ENCODE measurements at places on chromosomes 5 and 9.

DNA sequence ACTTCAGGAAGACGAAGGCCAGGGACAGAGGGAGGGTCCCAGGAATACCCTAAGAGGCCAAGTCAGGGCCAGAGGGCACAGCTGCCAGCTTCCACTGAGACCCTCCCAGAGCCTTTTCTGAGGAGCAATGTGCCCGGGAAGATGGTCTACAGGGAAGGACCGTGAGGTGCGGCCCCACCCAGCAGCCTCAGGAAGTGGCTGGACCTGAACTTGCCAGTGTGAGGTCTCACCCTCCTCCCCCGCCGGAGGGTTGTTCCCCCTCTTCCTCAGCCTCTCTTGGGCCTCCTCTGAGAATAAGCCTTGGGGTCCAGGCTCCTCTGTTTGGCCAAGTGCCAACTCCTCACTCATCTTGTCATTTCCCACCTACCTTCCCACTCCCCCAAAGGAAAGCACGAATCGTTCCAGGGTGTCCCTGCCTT, 13.4 kb upstream of the SLC25A51 start:
- no peak for DNase-seq

GRCh38 chr5:93850311-93850710, 108.9 kb upstream of the POU5F2 start:
- no peak for DNase-seq

DNA sequence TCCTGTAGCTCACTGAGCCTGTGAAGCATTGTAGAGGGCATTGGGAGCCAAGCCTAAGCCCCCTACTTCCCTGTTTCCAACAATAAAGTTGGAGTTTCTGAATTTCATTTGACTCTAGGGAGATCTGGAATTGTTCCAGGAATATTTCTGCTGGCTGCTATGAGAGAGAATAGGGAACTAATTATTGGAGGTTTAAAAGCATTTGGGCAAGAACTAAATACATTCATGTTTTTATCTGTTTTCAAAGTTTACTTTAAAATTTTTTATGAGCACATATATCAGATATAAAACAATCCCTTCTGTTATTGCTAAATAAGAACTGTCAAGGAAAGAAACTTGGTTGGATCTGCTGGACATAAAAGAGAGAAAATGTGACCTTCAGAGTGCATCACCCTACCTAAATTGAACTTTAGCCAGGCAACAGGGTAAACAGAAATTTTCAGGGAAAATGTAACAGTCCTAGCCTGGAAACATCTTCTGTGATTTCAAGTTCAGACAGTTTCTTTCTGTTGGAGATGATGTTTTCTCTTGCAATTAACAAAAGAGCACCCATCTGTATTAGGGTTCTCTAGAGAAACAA, 19.3 kb upstream of the LECT2 start:
- DNase-seq: no peak

GRCh38 chr5:21152611-21153010, 1164.6 kb upstream of the CDH18 start:
- DNase-seq: no peak

GRCh38 chr9:94714494-94714893, 12.0 kb upstream of the AOPEP start:
- no peak for DNase-seq

DNA sequence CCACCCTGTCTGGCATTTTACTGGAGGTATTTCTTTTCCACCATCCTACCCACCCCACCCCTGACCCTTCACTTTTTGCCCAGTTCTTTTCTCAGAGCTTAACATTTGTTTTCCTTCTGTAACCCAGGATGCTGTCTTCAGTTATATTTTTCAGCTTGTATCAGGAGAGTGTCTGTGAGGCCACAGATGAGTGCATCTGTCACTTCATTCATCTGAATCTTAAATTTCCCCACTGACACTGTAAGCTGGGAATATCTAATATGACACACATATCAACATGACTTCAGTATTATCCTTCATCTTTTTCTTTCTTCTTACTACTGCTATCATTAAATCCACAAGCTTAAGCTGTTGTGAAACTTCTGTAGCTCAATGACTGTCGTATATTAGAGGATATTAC, 4.9 kb downstream of the MARCHF3 start:
- no peak for DNase-seq

DNA sequence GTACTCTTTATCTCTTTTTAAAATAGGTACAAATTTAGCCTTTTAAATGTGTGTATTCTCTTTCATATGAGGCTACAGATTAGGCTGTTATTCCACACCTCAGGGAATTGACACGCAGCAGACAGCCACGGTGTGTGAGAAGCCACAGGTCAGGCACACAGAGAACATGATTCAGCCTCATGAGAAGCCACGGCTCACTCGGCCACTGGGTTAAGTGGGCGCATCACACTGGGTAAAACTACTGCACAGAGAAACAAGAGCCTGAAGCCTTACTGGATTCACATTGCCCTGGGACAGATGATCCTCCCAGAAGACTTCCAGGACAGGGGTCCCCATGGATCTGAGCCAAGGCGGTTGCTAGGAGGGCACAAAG, 28.2 kb downstream of the LPCAT1 start:
- no peak for DNase-seq

- no peak for DNase-seq
These were observed 113.6 kb upstream of the ADRA1B start for GRCh38 chr5:159802661-159803060.

- no peak for DNase-seq
These were observed 3.5 kb upstream of the SPTAN1 start for GRCh38 chr9:128548876-128549275.

DNA sequence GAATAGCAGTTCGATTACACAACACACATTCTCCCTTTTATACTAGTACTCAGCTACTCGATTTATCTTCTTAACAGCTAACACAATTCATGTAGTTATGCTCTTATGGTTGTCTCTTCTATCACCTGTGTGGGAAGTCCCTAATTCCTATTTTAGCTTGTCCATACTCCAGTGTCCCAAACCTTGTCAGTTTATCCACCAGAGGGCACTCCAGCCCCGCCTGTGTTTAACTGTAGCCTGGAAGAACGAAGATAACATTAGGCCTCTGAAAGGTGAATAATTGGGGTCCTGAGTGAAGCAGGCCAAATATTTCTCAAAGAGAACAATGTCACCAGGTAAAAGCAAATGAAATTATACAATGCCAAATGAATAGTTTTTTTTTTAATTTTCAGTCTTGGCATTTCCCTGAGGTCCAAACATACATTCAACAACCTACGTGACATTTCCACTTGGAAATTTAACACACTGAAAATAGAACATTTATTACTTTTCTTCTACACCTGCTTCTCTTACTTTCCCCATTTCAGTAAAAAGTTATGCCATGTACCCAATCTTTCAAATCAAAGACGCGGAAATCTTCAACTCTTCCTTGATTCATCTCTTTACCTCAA, 560.7 kb downstream of the HTR1A start:
- DNase-seq: peak; percentile 37

- no peak for DNase-seq
These were observed 157.6 kb upstream of the CCNH start for GRCh38 chr5:87570366-87570765.

GRCh38 chr5:53302529-53302928, 177.9 kb upstream of the FST start:
- no peak for DNase-seq

GRCh38 chr5:108937221-108937620, 189.5 kb downstream of the FER start:
- DNase-seq: no peak

DNA sequence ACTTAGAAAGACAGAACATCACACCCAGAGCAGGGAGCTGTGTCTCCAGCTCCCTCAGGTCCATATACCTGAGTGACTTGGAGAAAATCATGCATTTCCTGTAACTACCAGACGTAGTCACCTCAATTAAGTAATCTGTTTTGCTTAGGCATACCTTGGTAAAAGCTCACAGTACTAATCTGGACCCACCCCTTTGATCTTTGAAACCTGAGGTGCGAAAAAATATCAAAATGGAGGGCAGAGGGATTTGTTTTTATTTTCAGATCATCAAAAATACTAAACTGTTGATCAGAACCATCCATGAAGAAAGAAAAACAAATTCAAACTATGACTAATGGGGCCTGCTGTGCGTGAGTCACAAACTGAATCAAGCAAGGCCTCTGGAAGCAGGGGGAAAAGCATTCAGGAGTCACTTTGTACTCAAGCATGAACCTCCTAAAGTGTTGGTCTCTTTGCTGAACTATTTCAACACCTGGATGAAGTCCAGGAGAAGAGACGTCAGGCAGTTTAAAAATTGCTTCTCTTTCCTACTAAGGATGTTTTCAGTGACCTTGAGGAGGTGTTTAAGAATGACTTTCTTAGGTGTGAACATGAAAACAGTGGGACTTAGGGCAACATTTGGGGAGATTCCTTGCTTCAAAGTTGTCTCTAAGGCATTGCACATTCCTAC, 76.3 kb downstream of the MUSK start:
- DNase-seq: no peak

- DNase-seq: no peak
These were observed 22.8 kb downstream of the TMEM161B start for GRCh38 chr5:88245893-88246244.

DNA sequence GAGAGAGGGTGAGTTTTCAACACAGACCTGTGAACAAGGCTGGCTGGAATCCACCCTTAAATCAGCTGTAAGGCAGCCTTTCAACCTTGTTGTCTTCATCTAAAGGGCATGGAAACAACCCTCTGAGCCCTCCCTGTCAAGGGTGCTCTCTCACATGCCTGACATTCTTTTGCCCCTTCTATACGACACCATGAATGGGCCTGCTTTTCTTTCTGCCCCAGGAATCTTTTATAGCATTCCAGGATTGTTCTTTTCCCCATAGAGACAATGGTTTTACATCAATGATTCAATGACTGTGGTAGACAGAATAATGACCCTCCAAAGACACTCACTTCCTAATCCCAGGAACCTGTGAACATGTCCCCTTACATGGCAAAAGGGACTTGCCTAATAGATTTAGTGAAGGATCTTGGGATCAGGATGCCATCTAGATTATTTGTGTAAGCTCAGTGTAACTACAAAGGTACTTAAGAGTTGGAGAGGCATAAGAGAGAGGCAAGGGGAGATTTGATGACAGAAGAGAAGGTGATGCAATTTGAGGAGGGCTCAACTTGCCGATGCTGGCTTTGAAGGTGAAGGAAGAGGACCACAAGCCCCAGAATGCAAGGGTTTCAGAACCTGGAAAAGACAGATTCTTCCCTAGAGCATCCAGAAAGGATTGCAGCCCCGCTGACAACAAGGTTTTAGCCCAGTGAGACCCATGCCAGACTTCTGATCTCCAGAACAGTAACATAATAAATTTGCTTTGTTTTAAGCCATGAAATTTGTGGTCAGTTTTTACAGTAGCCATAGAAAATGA, 29.2 kb upstream of the HMHB1 start:
- DNase-seq: no peak

- DNase-seq: no peak
These were observed 128.9 kb upstream of the TARS1 start for GRCh38 chr5:33311893-33312292.

DNA sequence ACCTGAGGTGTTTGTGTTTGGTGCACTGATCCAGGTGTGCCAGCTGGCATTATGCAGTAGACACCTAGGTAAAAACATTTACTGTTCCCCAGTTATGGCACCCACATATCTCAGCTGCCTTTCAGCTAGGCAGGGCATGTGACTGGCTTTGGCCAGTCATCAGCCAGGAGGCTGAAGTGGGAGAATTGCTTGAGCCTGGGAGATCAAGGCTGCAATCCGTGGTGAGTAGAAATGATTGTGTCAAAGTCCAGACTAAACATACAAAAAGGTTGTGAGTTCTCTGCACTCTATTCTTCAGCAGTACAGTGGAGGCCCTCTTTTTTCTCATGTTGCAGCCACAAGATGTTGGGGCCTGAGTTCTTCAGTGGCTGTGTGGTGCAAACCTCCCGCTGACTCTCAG, 3.2 kb upstream of the FBLL1 start:
- no peak for DNase-seq

DNA sequence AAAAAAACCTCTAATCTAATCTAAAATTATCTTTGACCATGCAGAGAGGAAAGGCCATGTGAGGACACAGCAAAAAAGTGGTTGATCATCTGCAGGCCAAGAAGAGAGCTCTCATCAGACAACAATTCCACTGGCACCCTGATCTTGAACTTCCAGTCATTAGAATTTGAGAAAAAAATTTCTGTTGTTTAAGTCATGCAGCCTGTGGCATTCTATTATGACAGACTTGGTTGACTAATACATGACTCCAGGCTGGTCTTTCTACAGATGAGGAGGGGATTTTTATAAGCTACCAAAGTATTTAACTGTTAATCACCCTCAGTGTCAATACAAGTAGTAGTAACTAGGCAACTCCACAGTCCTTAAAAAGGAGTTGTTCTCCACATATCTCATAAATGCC, 358.5 kb upstream of the RGMB start:
- no peak for DNase-seq

- DNase-seq: no peak
These were observed 15.2 kb downstream of the PANK3 start for GRCh38 chr5:168563959-168564358.

- no peak for DNase-seq
These were observed 1.7 kb downstream of the KIF4B start for GRCh38 chr5:155015239-155015638.

DNA sequence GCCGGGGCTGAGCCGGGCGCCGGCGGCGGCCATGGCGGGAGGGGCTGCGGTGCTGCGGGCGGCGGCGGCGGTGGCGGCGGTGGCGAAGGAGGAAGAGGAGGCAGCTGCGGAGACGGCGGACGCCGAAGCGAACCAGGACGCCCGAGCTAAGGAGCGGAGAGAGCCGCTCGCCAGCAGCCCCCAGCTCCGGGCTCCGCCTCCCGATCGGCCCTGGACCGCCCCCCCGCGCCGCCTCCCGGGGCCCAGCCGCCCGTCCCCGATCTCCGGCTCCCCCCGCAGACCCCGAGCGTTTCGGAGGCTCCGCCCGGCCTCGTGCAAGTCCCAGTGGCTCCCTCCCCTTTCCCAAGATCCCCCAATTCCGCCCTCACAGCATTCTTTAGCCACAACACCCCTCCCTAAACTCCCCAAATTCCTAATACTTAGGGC, at the start of gene ASTN2:
Gene ASTN2 (minus strand): TSS at position 152 of the 426 bp plus-strand sequence. CDS start 119 bp downstream, at position 33.
- DNase-seq: peak; percentile 34

DNA sequence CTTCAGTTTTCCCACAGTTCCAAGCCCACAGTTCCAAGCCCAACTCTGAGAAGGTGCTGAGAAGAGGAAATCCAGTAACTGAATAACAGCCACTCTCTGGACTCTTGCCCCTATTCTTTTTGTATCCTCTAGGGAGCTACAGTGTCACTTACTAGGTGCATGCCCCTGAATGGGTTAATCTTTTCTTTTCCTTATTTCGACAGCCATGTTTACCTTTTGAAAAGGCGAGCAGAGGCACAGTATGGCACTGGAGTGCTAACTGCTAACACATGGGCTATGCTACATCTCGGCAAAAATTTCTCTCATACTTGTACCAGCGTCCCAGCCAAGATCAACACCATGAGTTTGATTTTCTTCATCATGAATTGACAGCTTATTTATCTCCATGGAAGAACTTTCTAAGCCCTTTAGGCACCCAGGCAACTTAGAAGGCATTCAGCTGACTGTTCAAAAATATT, 222.6 kb downstream of the EBF1 start:
- DNase-seq: no peak

GRCh38 chr5:22928821-22929482, 75.8 kb upstream of the CDH12 start:
- no peak for DNase-seq

- no peak for DNase-seq
These were observed 140.1 kb downstream of the CEMIP2 start for GRCh38 chr9:71628247-71628646.

GRCh38 chr5:120479066-120479465, 15.0 kb downstream of the PRR16 start:
- DNase-seq: no peak
